ENCODE measurements at places on chromosomes 1 and 21.

DNA sequence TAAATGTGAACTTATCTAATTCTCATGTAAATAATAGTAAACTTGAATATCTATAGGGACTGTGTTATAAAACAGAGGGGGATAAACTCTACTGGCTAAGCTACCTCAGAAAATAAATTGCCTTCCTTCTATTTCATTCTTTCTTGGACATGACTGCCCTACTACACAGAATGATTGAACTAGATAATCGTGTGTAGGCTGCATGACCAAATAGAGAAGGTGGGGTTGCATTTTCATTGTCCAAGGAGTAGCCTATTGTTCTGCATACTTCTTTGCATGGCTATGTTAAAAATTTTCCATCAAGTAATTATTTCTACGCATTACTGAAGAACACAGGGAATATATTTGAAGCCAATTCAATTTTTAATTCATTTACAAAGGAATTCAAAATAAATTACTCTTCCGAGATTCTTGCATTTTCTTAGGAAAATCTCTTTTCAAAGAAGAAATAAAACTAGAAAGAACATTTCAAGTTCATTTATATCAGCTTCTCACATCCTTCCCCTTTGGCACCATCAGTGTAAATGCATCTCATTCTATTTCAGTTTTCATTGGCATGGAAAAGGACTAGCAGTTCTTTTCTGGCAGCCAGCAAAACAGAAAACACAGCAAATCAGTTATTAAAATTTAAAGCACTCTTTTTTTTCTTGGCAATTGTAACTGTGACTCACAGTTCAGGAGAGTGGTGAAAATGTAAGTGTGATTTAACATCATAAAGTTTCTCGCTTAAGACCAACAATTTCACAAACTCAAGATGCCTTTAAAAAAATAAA lies 714.7 kb downstream of the NCAM2 start:
- no peak for DNase-seq

GRCh38 chr1:24846671-24847070 lies 83.4 kb downstream of the RUNX3 start:
- DNase-seq, result no peak

- DNase-seq, result no peak
These were observed 86.1 kb upstream of the KIAA0040 start for GRCh38 chr1:175278734-175279116.

DNA sequence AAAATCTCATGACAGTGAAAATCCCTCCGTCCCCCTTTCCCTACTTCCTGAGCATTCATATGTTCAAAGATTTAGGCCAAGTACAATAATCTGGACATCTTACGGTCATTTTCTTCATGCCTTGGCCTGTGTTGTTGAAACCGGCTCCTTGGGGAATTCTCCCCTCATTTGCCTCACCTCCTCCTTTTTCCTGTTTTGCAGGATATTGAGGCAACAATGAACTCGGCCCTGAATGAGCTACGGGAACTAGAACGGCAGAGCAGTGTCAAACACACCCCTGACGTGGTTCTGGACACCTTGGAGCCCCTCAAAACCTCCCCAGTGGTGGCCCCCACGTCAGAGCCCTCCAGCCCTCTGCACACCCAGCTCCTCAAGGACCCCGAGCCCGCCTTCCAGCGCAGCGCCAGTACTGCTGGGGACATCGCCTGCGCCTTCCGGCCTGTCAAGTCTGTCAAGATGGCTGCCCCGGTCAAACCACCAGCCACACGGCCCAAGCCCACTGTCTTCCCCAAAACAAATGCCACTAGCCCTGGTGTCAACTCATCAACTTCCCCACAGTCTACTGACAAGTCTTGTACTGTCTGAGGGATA lies 9.3 kb upstream of the IKBKE start:
- no peak for DNase-seq

GRCh38 chr1:235971020-235971419 lies 93.9 kb downstream of the NID1 start:
- DNase-seq, result no peak

DNA sequence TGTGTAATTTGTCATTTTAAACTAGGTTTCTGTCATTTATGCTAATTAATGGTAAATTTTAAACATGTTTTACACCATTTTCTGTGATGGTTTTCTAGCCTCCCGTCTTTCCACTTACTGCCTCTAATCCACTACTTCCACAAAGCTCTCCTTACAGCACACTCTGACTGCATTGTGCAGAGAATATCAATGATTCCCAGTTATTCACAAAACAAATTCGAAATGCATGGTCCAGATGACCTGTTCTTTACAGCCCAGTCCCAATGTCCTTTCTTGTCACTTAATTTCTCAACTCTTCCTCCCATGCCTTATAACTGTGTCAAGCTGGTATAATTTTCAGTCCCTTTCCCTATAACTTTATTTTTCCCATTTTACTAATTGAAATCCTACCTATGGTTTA lies 770.5 kb downstream of the USP25 start:
- DNase-seq, result no peak

DNA sequence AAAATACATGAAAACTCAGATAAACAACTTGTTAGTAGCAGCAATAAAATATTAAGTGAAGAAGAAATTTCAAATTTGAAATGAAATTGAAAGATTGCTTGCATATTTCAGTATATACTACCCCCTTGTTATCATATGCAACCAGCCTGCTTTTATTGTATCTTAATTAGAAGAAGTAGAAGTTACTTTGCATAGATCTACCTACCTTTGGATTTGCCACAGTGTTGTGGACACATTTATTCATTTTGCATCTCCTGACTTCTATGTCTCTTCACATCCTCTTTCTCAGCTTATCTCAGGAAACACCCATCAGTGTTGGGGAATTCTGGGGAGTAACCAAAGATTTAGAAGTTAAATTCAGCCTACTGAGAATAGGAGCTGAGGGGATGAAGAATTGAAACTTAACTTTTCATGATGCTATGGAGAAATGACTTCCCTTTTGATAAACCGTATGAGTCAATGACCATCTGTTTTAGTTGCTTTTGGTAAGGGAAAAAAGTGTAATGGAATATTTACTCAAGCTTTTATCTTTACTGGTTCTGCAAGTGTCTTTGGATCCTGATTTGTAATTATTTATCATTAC lies 96.9 kb downstream of the RGL1 start:
- DNase-seq, result no peak

DNA sequence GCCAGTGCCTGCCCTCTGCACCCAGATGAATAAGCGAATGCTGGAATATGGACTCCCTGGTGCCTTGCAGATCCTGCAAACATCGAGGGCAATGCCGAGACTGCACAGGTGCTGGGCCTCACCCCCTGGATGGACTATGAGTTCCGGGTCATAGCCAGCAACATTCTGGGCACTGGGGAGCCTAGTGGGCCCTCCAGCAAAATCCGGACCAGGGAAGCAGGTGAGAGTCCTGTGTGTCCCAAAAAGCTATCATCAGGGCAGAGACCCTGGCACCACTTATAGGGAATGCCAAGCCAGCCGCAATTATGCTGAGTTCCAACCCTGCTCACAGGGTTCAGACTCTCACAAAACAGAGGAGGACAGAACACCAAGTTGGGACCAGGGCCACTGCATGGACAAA lies 17.2 kb downstream of the TMEM81 start:
- DNase-seq, result no peak

DNA sequence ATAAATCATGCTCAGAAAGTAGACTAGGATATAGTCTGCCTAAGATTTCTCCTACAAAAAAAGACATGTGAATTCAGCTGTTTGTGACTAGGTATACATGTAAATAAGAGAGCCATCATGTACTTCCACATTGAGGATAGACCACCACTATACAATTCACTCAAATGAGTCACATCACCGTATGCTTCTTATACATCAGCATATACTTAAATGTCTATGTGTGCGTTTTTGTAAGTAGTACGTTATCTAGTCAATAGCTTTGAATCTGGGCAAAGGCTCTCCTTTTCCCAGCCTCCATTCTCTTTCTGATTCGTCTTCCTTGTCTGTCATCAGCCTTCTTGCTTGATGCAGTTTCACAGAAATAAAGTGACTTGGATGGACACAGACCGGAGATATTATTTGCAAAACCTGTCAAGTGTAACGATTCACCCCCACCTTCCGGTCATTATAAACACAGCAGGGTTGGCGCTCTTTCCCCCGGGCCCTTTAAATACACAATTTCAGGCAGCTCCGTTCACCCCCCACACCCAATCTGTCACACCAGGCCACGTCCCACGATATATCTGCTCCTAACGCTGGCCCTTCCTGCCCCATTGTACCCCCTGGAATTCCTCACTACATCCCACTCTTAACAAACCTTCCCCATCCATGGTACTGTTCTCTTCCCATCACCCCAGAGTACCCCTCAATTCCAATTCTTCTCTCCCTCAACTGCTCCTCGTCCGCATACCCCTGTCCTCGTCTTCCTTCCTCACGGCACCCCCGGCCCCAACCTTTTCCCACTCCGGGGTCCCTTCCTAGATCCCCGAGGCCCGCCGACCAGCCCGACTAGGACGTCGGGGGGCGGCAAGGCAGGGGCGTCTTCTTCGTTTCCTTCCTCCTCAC lies 636 bp downstream of the VAMP4 start:
- no peak for DNase-seq

DNA sequence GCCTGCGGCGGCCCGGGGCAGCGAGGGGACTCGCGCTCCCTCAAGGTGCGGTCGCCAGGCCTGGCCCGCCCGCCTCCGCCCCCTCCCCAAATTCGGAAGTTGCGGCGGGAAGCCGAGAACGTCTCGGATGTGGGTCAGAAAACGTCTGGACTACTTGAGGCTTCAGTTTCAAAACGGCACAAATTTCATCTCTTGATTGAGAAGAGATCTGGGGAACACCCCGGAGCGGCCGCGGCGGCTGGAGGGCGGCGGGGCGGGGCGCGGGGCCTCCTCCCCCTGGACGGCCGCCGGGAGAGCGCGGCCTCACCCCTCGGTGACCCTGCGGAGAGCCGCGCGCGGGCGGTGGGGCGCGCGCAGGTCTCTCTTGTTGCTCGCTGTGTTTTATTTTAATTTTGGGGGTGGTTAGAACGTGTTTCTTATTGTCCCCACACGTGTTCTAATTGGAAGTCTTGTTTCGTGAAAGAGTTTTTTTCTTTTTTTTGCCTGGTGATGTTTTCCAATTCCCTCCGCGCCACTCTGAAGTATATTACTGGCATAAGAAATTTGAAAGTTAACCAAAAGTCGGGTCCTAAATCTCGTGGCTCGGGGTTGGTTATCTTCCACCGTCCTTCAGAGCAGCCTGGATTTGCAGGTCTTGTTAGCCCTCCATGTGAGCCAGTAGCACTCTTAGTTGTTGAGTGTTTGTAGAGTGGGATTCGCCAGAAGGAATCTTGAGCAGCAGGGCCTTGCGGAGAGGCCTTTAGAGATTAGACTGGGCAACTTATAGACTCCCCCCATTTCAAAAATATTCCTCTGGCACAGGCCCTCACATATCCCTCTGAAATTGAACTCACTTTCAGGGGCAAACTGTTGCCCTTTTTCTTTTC lies 749 bp downstream of the PCBP3 start:
- DNase-seq, result peak; percentile 36

DNA sequence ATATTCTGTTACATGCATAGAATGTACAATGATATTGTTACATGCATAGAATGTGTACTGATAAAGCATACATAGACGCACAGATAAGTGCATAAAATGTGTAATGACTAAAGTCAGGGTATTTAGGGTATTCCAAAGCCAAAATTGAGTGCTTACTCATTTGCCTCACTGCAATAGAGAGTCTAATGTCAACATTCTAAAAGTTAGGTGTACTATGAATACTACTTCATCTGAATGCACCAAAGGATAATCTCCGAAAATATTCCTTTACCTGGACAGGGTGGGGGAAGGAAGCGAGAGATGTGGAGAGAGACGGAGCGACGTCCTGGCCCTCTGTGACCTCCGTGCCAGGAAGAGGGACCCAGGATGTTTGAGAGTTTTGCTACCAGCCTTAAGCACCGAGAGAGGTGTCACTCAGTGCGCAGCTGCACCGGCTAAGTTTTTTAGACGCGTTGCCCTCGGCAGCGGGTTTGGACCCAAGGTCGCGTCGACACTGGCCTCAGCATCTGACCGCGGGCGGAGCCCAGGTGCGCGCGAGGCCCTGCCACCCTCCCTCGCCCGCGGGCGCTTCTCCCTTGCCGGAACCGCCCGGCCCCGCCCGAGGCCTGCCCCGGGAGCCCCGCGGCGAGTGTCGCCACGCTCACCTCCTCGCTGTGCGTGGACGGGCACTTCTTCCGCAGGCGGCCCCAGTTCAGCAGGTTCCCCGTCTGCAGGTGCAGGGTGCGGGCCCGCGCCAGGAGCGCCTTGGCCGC lies 660 bp downstream of the GCLM start:
- DNase-seq, result peak; percentile 60

DNA sequence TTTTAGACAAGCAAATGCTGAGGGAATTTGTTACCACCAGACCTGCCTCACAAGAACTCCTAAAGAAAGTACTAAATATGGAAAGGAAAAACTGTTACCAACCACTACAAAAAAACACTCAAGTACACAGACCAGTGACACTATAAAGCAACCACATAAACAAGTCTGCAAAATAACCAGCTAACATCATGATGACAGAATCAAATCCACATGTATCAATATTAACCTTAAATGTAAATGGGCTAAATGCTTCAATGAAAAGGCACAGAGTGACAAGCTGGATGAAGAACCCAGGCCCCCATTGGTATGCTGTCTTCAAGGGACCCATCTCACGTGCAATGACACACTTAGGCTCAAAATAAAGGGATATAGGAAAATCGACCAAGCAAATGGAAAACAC lies 529.9 kb upstream of the CAMK1G start:
- DNase-seq, result no peak

GRCh38 chr1:94624203-94624602 lies 82.6 kb upstream of the F3 start:
- no peak for DNase-seq

DNA sequence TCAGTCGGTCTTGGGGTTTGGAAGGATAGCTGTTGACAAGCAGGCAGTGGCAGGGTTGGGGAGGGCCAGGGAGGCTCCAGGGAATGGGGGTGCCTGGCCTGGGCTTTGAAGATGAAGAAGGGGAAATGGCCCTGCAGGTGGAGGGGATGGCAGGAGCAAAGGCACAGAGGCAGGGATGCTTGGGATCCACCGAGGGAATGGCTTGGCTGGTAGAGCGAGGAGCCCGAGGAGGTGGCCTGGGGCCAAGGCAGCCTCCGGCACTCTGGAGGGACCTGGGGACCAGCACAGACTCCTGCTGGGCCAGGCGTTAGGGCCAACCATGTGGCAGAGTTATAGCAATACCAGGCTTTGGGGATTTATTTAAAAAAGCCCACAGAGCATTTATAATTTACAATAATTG lies 62.9 kb upstream of the EDN2 start:
- DNase-seq, result no peak

- DNase-seq, result no peak
These were observed 22.8 kb upstream of the TIAM1 start for GRCh38 chr21:31366825-31367224.

DNA sequence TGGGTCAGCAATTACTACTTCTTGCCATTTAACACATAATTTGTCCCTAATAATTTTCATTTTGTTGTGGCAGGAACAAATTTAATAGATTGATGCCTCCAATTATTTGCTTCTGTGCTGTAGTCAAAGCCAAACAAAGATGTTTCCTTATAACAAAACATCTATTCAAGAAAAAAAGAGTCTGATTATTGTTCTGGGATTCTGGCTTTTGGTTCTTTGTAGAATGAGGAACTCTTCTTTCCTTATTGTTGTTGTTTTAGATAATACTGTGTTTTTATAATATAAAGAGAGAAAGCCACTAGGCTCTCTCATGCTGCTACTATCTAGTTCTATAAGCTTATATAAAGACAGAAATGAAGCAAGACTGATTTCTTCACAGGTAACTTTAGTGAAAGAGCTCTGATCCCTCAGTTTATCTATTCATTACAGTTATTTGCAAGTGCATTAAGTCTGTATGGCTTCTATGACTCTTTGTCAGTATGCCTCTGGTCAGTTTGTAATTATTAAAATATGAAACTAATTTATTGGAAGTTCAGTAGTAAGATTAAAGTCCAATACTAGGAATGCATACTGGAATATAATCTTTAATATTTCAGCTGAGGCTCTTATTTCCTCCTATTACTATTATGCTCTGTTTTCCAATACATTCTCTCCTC lies 37.4 kb downstream of the PRKACB start:
- DNase-seq, result no peak

Data from retina (tissue), 1 donor.